ENCODE measurements at places on chromosomes 7 and 10.

DNA sequence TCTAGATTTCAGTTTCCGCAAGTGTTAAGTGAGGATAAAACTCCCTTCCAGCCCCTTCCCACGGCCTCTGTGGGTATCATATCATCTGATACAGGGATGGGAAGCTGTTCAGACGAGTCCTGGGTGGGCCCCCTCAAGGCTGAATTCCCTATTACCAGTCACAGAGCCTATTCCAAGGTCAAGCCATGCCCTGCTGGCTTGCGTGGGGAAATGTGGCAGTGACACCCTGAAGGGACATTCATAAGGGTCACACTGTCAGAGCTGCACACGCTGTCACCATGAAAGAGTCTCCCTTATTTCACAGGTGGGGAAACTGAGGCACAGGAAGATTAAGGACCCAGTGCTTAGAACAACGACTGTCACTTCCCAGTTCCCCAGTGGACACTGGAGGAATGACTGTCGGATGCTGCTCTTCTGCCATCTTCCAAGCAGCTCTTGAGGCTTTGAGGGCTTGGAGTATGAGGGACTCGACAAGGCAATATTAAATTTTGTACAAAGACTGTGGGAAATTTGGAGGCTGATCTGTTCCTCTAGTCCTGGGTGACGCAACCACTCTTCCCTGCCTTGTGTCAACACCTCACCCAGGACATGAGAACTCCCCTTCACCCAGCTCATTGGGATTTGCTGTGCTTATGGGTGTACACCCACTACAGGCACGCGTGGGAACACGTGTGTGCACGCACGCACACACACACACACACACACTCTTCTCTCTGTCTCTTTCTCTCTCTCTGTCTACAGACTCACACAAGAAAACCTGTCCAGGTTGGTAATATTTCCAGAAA lies 386.0 kb downstream of the RPS24 start:
- H3K27ac ChIP-seq, result no peak overlapping the region
- no peaks in the 10 kb centered on the region for H3K4me1 ChIP-seq
- no peak overlapping the region for H3K4me3 ChIP-seq
- H3K36me3 ChIP-seq, result no peaks in the 10 kb centered on the region
- H3K27me3 ChIP-seq, result no peaks in the 10 kb centered on the region

GRCh38 chr10:13953371-13953770 lies 366.6 kb downstream of the PRPF18 start:
- no peaks in the 10 kb centered on the region for H3K36me3 ChIP-seq
- H3K4me3 ChIP-seq, result no peak overlapping the region
- no peak for DNase-seq
- no peaks in the 10 kb centered on the region for H3K27me3 ChIP-seq
- H3K4me1 ChIP-seq, result no peaks in the 10 kb centered on the region

- no peak for DNase-seq
- H3K4me1 ChIP-seq, result no peaks in the 10 kb centered on the region
- H3K36me3 ChIP-seq, result no peaks in the 10 kb centered on the region
These were observed 97.3 kb downstream of the CFAP58 start for GRCh38 chr10:104450954-104451353.

DNA sequence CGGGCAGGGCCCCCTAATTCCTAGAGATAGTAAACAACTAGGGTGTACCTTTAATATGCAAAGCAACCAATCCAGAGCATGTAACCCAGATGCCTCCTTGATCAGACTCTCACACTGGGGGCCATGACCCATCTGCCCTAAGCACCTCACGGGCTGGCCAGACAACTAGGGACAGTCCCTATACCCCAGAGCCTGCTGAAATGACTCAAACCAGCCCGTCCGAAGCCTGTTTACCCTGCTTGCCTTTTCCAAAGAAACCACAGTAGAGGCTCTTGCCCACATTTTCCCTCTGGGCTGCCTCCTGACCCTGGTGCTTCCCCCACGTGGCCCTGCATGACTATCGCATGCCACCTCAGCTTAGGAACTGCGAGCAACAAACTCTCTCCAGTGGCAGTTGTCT lies 46.2 kb downstream of the RGS10 start:
- no peaks in the 10 kb centered on the region for H3K4me1 ChIP-seq
- no peak overlapping the region for H3K27ac ChIP-seq
- no peak overlapping the region for H3K4me3 ChIP-seq

DNA sequence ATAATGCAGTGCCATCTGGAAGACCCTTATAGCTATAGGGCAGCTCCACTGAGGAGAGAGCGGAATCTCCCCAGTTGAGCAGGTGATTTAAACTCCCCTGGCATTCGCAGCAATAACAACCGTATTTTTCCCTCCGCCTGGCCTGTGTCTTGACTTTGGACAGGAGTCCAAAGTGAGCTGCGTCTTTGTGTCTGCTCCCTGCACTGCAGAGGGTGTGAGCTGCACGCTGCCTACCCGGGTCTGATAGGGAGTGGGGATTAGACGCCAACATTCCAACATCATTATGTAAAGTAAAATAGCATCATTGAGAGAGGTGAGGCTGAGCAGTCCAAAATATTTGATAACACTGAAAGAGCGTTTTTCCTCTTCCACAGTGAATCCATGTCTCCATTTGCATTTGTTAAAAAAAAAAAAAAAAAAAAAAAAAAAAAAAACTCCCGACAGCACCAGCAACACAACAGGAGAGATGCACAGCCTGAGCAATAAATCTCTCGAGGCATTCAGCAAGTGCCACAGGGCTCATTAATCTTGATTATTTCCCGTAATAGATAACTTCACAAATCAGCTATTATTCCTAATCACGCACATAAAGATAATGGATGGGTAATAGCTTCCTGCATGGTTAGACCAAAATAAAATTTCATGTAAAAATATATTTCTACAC lies 68.6 kb downstream of the CELF2 start:
- no peak for DNase-seq
- no peak overlapping the region for H3K4me3 ChIP-seq
- no peaks in the 10 kb centered on the region for H3K27me3 ChIP-seq
- H3K27ac ChIP-seq, result no peak overlapping the region
- no peaks in the 10 kb centered on the region for H3K36me3 ChIP-seq

- H3K27me3 ChIP-seq, result no peaks in the 10 kb centered on the region
- no peaks in the 10 kb centered on the region for H3K4me1 ChIP-seq
- H3K27ac ChIP-seq, result no peak overlapping the region
- no peak overlapping the region for H3K4me3 ChIP-seq
These were observed 24.6 kb upstream of the NAMPT start for GRCh38 chr7:106309362-106309761.

DNA sequence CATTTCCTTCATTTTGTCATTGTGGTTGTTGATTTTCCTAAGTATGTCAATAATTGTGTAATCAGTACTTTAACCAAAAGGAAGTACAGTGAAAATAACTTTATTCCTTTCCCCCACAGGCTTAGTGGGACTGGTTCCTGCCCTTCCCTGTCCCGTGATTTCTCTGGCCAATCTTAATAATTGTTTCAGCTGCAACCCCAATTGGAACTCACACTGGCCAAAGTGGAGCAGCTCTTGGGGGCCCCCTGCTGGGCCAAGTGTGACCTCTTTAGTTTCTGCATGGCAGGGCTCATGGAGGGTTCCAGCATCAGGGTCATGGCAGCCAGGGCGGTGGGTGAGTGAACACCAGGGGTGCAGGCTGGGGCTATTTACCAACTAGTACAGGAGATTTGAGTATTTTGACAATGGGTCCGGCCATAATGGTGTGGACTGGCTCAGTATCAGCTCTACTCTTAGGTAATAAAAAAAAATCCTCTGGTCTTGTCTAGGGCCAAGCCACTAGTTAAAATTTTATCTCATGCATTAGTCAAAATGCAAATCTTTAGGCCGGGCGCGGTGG lies 31.7 kb downstream of the CYCS start:
- H3K4me1 ChIP-seq, result peaks cover 4% of the 10 kb centered on the region
- H3K27me3 ChIP-seq, result no peaks in the 10 kb centered on the region
- no peaks in the 10 kb centered on the region for H3K36me3 ChIP-seq
- no peak overlapping the region for H3K27ac ChIP-seq

GRCh38 chr10:70903262-70903921 lies 15.0 kb upstream of the PCBD1 start:
- H3K36me3 ChIP-seq, result no peaks in the 10 kb centered on the region
- no peak overlapping the region for H3K4me3 ChIP-seq
- DNase-seq, result peak; percentile 37
- H3K4me1 ChIP-seq, result peaks cover 5% of the 10 kb centered on the region
- H3K27me3 ChIP-seq, result no peaks in the 10 kb centered on the region

DNA sequence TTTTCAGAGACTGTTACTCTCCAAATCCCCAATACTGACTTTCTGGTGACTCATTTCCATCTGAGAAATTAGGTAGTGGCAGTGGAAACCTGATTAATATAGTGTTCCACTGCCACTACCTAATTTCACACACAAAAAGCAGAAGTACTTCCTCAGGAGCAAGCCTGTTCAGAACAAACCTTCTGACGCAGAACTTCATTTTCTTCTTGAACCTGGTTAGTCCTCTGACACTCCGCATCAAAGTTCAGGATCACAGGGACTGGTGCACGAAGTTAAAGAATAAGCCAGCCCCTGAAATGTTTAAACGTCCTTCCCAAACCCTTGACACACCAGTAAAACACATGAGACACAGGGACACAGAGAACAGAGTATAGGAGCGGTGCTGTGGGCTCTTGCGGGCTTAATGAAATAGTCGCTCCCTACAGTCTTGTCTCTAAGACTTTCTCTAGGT lies 4.4 kb downstream of the WDR91 start:
- H3K4me1 ChIP-seq, result peaks cover 25% of the 10 kb centered on the region
- peaks cover 38% of the 10 kb centered on the region for H3K36me3 ChIP-seq
- no peak for DNase-seq
- H3K4me3 ChIP-seq, result no peak overlapping the region

DNA sequence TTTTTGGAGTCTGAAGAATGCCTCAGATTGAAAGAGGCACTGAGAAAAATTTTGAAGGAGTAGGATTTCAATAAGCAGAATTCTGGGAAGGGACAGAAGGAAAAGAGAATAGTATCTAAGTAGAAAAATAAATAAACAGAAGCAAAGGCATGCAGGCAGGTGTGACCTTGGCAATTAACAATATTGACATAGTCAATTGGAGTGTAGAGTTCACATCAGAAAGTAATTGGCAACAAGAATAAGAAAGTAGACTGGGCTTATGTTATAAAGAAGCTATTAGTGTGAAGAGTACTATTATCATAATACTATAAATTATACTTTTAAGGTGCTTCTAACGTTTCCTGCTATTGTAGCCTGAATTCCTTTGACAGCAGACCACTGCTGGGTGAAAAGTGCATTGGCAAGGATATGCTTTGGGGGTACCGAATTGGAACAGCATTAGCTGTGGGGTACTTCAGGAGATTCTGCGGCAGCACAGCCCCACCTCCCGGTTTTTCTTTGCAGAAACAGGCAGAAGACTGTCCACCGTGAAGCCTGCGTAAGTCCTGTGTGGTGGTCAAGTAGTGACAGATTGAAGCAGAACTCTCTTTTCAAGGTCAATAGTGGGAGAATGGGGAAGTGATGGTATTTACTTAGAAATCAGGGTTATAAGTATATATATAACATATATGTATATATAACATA lies 357.0 kb downstream of the THSD7A start:
- no peak for DNase-seq
- H3K36me3 ChIP-seq, result no peaks in the 10 kb centered on the region
- no peaks in the 10 kb centered on the region for H3K4me1 ChIP-seq
- no peak overlapping the region for H3K27ac ChIP-seq
- no peak overlapping the region for H3K4me3 ChIP-seq
- H3K27me3 ChIP-seq, result no peaks in the 10 kb centered on the region

DNA sequence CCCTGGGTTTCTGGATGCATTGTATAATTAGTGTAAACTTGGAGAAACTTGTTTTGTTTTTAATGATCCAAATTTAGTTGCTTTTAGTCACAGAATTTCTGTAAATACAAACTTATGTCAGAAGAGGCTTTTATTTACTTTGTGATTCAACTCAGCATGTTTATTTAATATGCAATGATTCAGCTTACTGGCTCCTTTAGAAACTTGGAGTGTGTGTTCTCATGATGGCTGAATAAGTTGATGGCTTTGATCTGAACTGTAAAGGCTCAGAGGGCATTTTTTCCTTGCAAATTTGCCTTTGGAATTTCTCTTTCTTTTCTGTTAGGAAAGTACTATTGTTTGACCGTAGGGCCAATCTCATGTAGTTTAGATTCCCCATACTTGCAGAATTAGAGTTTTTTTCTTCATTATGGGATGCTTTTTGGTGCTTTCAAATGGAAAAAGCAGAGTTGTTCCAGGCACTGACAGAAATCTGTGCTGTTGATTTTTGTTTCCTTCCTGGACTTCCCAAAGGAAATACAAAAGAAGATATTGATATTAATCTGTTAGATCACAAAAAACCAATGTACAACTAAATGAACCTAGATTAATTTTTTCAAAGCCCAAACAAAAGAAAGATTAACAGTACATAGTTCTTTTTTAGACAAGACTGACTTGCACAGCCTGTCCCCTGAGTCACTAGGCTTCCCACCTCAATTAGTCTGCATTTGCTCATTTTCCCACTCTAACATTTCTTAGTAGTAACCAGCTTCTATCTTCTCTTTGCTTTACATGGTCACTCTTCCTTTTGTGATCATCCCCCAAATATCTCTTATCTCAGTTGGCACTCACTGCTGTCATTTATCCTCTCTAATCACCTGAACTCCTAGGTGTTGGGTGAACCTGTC lies 96.8 kb upstream of the AGR3 start:
- no peaks in the 10 kb centered on the region for H3K27me3 ChIP-seq
- DNase-seq, result no peak
- H3K4me1 ChIP-seq, result no peaks in the 10 kb centered on the region
- H3K36me3 ChIP-seq, result no peaks in the 10 kb centered on the region

- no peak overlapping the region for H3K27ac ChIP-seq
- DNase-seq, result no peak
- H3K27me3 ChIP-seq, result no peaks in the 10 kb centered on the region
- no peaks in the 10 kb centered on the region for H3K36me3 ChIP-seq
These were observed 32.7 kb downstream of the STK17A start for GRCh38 chr7:43615558-43616145.

DNA sequence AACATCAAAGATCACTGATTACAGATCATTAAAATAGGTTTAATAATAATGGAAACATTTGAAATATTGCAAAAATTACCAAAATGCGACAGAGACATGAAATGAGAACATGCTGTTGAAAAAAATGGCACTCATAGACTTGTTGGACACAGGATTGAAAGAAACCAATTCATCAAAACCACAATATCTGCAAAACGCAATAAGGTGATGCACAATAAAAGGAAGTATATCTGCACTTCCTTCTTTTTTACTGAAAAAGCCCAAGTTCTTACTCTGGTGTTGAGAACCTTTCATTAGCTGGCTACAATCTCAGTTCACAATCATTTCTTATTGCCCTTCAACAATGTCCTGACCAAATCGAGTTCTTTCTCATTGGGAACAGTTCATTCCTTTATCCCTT lies 28.7 kb downstream of the TMEM106B start:
- peaks cover 16% of the 10 kb centered on the region for H3K36me3 ChIP-seq
- H3K4me1 ChIP-seq, result no peaks in the 10 kb centered on the region
- no peak overlapping the region for H3K27ac ChIP-seq
- DNase-seq, result no peak
- H3K27me3 ChIP-seq, result no peaks in the 10 kb centered on the region

Data from gastrocnemius medialis (tissue), 4 donors.